Lung (tissue), 17 donors: ENCODE measurements at places on chromosomes 7 and 10.
A peak's percentile ranks its signal among the peaks of the same experiment; 100 is the strongest.

GRCh38 chr7:119643558-119643957 is 629.4 kb upstream of the KCND2 start:
- no peak for DNase-seq
- no peaks in the 10 kb centered on the region for H3K36me3 ChIP-seq
- no peaks in the 10 kb centered on the region for H3K27me3 ChIP-seq

DNA sequence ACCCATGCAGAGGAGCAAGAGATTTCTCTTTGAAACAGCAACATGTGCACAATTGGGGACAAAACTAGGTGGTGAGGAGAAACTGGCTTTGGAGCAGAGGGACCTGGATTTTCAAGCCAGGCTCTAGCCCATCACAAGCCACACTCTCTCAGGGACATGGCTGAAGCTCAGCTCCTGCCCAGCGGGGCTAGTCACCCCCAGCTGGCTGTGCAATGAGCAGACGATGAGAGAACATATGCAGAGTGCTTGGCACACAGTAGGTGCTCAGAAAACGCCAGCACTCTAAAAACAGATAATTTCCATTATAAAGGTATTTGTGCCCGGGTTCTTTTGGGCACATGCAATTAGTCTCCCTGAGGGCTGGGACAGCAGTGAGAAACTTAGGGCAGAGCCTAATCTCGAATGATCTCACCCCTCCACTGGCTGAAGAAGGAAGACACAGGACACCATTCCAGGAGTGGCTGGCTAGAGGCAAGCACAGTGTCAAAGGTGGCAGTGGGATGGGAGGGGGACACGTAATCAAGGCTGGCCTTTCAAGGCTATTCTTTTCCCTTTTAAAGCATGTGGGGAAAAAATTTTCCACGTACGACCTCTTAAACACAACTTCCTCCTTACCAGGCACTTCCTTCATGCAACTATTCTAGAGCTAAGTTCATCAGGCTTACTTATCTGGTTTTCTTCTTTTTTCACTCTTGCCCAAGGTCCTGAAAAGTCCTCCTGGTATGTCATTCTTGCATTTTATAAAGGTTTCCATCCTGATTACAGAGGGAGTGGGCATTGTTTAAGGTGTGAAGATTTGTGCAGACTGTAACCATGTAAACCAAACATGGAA is 15.1 kb downstream of the FAM53B start:
- no peaks in the 10 kb centered on the region for H3K36me3 ChIP-seq
- no peak for DNase-seq
- H3K27me3 ChIP-seq: no peaks in the 10 kb centered on the region
- no peak overlapping the region for H3K4me3 ChIP-seq
- peak overlapping the region; percentile 63 for H3K27ac ChIP-seq

GRCh38 chr7:35032166-35032565 is 5.1 kb downstream of the DPY19L1 start:
- DNase-seq: no peak
- peaks cover 14% of the 10 kb centered on the region for H3K4me1 ChIP-seq
- H3K27ac ChIP-seq: no peak overlapping the region
- H3K36me3 ChIP-seq: no peaks in the 10 kb centered on the region

- H3K27ac ChIP-seq: no peak overlapping the region
- no peak overlapping the region for H3K4me3 ChIP-seq
- no peak for DNase-seq
- H3K27me3 ChIP-seq: peaks cover 4% of the 10 kb centered on the region
Observed at GRCh38 chr10:117472872-117473271, 69.7 kb upstream of the EMX2 start.

DNA sequence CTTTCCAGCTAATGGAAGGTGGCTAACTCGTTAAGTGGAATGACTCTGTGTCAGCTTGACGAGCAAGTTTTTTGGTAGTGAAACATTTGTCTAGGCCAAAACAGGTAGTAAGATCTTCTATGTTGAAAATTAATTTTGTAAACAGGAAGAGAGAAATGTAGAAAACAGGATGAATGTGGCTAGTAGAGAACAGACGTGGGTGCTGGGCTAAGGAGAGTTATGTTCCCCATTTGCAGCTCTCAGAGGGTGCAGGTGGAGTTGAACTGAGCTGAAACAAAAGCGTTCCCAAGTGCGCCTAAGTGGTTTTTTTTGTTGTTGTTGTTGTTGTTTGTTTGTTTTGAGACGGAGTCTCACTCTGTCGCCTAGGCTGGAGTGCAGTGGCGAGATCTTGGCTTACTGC is 59.5 kb upstream of the SRPK2 start:
- H3K27me3 ChIP-seq: no peaks in the 10 kb centered on the region
- H3K4me1 ChIP-seq: no peaks in the 10 kb centered on the region
- H3K27ac ChIP-seq: no peak overlapping the region
- DNase-seq: no peak
- no peak overlapping the region for H3K4me3 ChIP-seq
- H3K36me3 ChIP-seq: no peaks in the 10 kb centered on the region

- peaks cover 45% of the 10 kb centered on the region for H3K36me3 ChIP-seq
- H3K4me1 ChIP-seq: no peaks in the 10 kb centered on the region
- no peak for DNase-seq
- no peak overlapping the region for H3K27ac ChIP-seq
Observed at GRCh38 chr7:139582671-139583155, 59.2 kb downstream of the CLEC2L start.

DNA sequence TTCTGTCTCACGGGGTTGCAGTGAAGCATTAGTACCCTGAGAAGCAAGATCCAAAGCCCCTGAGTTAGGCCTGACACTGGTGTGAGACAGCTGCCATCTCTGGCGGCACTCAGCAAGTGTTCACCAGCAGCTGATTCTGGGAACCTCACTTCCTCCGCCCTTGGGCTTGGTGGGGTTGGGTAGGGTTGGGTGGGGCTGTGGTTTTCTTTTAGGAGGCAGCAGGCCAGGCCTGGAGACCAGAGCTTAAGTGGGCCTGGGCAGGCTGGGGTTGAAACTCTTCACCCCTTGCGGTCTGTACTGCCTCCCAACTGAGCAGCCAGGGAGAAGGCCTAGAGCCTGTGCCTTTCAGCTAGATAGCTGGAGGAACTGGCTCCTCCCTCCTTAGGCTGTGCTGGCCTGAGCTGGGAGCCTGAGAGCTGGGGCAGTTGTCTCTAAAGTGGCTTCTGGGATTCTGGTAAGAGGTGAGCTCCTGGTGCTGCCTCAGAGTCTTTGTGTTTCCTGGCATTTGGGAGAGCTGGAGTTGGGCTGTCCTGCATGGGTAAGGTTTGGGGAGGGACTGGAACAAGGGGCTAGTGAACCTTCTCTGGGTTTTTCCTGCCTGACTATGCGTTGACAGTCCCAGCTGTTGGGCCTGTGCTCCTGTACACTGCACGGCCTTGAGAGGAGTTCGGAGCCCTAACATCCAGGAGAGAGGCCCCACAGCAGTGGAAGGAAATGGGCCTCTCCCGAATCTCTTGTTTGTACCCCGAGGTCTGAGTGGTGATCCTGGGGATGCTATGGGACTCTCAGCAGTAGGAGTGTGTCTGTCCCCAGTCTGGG is 5.1 kb downstream of the TSPAN14 start:
- no peaks in the 10 kb centered on the region for H3K36me3 ChIP-seq
- no peaks in the 10 kb centered on the region for H3K27me3 ChIP-seq
- peak overlapping the region; percentile 37 for H3K4me3 ChIP-seq
- peak overlapping the region; percentile 47 for H3K27ac ChIP-seq
- peaks cover 76% of the 10 kb centered on the region for H3K4me1 ChIP-seq

GRCh38 chr7:73701357-73701995 is 18.0 kb downstream of the STX1A start:
- no peak overlapping the region for H3K4me3 ChIP-seq
- DNase-seq: no peak
- no peaks in the 10 kb centered on the region for H3K4me1 ChIP-seq

GRCh38 chr7:110179037-110179436 is 911.9 kb upstream of the LRRN3 start:
- peak; percentile 15 for DNase-seq
- H3K4me3 ChIP-seq: no peak overlapping the region
- H3K4me1 ChIP-seq: no peaks in the 10 kb centered on the region
- H3K36me3 ChIP-seq: no peaks in the 10 kb centered on the region
- no peaks in the 10 kb centered on the region for H3K27me3 ChIP-seq
- H3K27ac ChIP-seq: no peak overlapping the region

DNA sequence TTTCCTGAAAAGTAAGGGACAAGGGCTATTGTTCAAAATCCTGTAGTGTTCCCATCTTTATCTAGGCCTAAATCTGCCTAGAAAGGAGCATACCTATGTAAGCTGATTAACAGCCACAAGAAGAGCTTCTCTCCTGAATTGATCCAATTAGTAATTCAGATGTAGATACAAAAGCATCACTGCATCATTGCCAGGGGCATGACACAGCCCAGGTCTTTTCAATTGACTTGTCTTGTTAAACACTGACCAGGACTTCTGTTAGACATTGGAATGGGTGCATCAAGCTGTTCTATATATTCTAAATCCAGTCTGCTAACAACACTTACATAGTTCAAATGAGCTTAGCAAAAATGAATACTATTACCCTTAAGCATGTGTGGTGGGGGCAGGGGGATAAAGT is 589.2 kb downstream of the INHBA start:
- no peaks in the 10 kb centered on the region for H3K27me3 ChIP-seq
- DNase-seq: no peak
- H3K4me3 ChIP-seq: no peak overlapping the region

GRCh38 chr7:30411173-30411572 is 67.4 kb downstream of the NOD1 start:
- no peak for DNase-seq
- no peaks in the 10 kb centered on the region for H3K27me3 ChIP-seq
- H3K4me3 ChIP-seq: no peak overlapping the region
- no peaks in the 10 kb centered on the region for H3K4me1 ChIP-seq

- no peak overlapping the region for H3K4me3 ChIP-seq
- H3K36me3 ChIP-seq: no peaks in the 10 kb centered on the region
Observed at GRCh38 chr10:70461397-70462348, 16.9 kb upstream of the PALD1 start.

DNA sequence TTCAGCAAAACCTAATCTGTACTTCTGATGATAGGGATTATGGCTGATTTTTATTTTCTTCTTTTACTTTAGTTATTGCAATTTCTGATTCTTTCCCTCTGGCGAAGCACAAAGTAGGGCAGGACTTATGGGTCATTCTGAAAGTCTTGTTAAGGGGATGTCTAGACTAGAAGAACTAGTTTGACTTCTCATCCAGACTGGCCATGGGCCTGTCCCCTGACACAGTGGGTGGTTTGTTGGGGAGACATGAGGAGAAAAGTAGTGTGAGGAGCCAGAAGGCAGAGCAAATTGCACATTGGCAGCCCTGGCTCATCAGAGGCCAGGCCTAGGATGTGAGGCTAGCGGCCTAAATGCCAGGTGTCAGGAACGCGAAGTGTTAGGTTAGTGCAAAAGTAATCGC is 152.8 kb downstream of the RTKN2 start:
- H3K27me3 ChIP-seq: no peaks in the 10 kb centered on the region
- H3K4me3 ChIP-seq: no peak overlapping the region
- no peaks in the 10 kb centered on the region for H3K4me1 ChIP-seq
- H3K36me3 ChIP-seq: no peaks in the 10 kb centered on the region
- DNase-seq: no peak

DNA sequence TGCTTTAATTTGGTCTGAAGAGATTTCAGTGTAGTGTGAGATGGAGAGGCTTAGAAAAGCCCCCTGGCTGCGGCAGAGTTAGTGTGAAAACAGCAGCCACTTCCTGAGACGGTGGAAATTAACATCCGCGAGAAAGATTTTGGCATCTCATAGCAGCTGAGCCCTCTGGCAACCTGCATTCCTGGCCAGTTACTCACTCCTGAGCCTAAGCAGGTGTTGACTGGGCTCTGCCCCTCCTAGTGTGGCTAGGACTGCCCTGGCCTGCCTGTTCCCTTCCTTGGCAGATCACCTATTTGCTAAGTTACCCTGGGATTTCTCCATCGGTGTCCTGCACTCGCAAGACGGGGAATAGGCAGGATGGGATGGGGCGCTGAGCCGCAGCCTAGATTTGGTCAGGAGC is 57.6 kb upstream of the LMTK2 start:
- no peaks in the 10 kb centered on the region for H3K36me3 ChIP-seq
- H3K4me3 ChIP-seq: no peak overlapping the region
- H3K27ac ChIP-seq: no peak overlapping the region
- no peaks in the 10 kb centered on the region for H3K4me1 ChIP-seq
- H3K27me3 ChIP-seq: no peaks in the 10 kb centered on the region

DNA sequence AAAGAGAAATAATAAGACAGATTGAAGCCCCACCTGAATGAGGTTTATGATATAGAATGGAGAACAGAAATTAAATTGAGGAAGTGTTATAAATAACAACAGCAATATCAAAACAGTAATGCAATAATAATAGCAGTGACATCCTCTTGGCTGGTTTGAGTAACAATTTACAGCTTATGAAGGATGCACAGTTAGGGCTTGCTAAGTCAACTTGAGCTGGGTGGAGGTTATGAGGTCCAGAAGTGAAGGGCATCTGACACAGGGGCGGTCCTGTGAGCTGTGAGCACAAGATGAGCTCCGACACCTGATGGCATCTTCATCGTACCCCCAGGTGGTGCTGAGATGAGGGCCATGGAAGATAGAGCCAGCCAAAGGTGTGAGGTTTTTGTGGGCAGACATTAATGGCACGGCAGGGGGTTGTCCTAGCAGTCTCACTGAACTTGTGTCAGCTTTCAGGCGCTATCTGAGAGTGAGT is 30.5 kb downstream of the ARHGAP22 start:
- H3K4me1 ChIP-seq: no peaks in the 10 kb centered on the region
- no peaks in the 10 kb centered on the region for H3K36me3 ChIP-seq
- H3K27me3 ChIP-seq: no peaks in the 10 kb centered on the region
- DNase-seq: no peak
- no peak overlapping the region for H3K4me3 ChIP-seq

GRCh38 chr7:78326189-78326588 is 527.6 kb downstream of the PHTF2 start:
- H3K4me1 ChIP-seq: no peaks in the 10 kb centered on the region
- H3K27ac ChIP-seq: no peak overlapping the region
- DNase-seq: no peak
- H3K27me3 ChIP-seq: no peaks in the 10 kb centered on the region

- H3K4me1 ChIP-seq: peaks cover 20% of the 10 kb centered on the region
- no peaks in the 10 kb centered on the region for H3K36me3 ChIP-seq
- peak; percentile 44 for DNase-seq
Observed at GRCh38 chr10:29839826-29840515, 205.2 kb upstream of the SVIL start.

DNA sequence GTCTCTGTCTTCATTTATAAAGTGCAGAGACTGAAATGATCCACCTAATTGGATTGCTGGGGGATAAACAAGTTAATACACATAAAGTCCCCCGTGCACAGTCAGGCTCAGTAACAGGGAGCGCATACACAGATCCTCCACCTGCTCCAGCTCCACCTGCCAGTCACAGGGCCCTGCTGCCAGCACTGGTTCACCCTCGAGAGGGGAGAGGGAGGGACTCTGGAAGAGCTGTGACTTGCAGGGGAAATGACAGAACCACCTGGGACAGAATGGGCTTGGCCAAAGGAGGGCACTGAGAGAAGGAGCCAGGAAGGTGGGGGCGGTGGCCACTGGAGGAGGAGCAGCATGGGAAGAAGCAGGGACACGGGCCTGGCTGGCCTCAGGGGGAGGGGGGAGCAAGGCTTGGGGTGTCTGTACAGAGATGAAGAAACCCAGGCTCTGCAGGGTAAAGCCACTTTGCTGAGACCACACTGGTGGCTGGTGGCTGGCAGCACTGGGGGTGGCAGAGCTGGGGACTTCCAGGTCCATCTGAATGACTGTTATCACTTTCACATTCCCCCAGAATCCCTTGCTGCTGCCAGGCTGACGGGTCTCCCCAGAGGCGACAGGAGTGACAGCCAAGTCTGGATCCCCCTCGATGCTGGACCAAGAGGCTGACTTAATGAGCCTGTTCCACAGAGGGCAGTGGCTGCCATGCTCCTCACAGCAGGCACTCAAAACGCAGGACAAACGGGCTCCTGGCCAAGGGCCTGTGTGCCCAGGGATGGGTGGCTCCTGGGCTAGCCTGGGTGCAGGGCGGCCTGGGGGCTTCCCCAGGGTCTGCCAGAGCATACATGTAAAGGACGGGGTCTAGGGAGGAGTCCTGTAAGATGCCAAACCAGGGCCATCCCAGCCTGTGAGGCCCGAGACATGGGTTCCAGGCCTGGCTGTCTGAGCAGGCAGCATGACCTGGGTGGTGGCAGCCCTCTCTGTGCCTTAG is 151.1 kb downstream of the SH3PXD2A start:
- H3K4me3 ChIP-seq: no peak overlapping the region
- H3K27me3 ChIP-seq: no peaks in the 10 kb centered on the region
- H3K27ac ChIP-seq: no peak overlapping the region
